Esophagus mucosa (tissue), 1 donor: ENCODE measurements at places on chromosomes 13 and 19. TPM values are rescaled to one million over a fixed set of nuclear protein-coding genes. Genes with fewer than 3 reads are reported as not detected.
A peak's percentile ranks its signal among the peaks of the same experiment; 100 is the strongest.

DNA sequence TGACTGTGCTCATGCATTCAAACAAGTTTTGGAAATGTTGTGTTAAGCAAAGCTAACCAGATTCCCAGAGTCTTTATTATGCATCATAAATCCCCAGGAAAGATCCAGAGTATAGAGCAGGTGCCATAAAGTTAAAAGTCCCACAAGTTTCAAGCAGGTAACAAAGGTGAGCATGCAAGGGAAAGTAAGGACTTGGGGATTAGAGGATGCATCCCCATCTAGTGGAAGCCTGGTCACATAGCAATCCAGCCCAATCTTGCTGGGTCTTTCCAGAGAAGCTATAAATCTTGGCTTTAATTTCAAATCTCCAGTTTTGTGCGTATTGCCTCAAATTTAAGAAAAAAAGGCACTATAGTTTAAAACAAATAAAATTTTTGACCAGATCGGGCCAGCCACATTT lies 72.7 kb downstream of the ZNF254 start:
- no peak for ATAC-seq

DNA sequence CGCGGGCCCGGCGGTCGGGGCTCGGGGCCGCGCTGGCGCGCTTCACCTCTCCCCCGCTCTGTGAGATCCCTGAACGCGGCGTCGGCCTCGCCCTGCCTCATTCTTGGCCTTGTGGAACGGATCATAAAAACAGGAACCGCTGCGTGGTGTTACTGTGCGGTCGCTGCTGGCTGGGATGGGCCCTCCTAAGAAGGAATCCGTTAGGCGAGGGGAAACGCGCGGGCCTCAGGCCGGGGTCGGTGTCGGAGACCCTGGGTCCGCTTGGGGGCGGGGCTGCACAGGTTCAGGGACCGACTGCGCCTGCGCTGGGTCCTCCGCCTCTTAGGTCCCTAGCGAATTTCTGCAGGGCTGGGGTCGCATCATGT lies 381 bp downstream of the CKAP2 start:
- ATAC-seq, result peak; percentile 52

DNA sequence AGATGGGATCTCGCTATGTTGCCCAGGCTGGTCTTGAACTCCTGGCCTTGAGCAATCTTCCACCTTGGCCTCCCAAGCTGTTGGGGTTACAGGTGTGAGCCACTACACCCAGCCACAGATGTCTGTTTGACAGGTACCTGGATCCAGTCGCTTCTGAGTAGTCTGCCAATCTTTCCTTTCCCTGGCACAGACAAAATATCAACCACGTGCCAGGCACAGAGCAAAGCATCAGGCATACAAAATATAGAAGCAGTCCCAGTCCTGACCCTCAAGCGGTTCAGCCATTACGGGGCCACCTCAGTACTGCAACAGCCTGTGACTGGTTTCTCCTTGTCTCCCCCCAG lies 3.8 kb downstream of the ELAVL1 start:
- no peak for ATAC-seq

The MED25 gene
- 25.6 TPM for total RNA-seq

- ATAC-seq, result no peak
Measured at GRCh38 chr19:52990759-52991418, 22.8 kb upstream of the ERVV-1 start.

DNA sequence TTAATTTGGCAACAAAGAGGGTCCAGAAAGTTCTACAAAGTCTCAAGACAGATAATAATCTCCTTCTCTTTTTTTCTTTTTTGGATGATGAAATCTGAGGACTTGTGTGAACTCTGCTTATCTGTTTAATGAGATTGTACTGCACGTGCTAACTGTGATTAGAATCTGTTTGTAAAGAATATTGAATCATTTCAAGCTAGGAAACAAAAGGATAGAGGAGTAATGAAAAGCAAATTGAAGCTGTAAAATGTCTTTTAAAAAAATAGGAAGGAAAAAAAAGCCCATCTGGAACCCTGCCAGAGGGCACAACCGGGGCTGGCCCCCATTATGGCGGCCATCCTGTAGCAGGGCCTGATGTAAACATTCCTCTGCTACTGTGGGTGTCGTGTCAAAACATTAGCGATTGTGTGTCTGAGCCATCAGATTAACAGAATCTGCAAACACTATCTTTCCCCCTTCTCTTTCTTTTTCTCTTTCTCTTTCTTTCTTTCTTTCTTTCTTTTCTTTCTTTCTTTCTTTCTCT lies 83.0 kb downstream of the FLT1 start:
- no peak for ATAC-seq

DNA sequence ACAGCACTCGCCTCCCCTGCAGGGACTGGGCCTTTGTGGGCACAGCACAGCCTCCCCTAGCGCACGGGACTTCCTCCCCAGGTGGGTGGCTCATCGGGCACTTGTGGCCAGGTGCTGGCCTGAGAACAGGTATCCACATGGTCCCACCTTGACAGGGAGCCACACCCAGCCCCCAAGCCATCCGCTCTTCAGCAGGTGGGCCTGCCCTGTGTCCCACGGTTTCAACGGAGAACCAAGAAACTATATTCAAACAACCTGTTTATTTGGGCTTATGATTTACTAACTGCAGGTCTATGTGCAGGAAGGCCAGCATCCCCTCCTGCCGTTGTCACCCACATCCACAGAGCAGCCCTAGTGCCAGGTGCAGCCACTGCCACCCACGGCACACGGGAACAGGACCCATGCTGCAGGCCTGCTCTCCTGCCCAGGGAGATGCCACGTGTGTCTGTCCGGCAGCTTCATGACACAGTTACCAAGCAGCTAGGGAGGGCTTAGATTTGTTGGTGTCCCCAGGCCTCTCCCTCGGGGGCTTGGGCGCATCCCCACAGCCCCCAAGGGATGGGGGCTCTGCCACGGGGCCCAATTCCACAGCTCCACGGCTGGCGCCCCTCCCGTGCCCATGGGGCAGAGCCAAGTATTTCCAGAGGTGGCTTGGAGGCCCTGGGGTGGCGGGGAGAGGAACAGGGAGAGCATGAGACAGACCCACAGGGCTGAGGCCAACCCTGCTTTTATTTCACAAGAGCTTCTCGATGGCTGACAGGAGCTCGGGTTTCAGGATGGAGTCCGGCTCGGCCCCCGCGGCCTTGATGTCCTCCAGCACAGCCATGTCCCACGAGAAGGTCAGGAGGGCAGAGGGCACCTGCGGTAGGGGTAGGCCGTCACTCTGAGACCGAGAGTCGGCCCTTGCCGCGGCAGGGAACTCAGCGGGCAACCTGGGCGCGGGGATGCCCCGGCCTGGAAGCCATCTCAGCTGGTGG lies 12.5 kb downstream of the UBXN6 start:
- ATAC-seq, result no peak

DNA sequence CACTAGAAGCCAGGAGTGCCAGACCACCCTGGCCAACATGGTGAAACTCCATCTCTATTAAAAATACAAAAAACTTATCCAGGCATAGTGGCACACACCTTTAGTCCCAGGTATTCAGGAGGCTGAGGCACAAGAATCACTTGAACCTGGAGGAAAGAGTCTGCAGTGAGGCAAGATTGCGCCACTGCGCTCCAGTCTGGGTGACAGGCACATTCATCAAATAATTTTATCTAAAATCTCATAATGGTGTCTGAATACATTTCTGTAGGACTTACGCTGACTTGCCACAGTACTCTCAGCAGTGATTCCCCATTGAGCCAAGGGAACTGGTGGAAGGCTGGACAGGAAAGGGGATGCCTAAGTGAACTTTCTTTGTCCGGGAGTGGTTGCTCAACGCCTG lies 4.3 kb upstream of the ZNF28 start:
- no peak for ATAC-seq

- ATAC-seq, result no peak
Measured at GRCh38 chr19:34503531-34504272, 22.1 kb downstream of the WTIP start.

GRCh38 chr13:76222511-76222910 lies 586.4 kb downstream of the LMO7 start:
- ATAC-seq, result no peak

- ATAC-seq, result no peak
Measured at GRCh38 chr19:34154401-34154800, 17.9 kb upstream of the LSM14A start.

DNA sequence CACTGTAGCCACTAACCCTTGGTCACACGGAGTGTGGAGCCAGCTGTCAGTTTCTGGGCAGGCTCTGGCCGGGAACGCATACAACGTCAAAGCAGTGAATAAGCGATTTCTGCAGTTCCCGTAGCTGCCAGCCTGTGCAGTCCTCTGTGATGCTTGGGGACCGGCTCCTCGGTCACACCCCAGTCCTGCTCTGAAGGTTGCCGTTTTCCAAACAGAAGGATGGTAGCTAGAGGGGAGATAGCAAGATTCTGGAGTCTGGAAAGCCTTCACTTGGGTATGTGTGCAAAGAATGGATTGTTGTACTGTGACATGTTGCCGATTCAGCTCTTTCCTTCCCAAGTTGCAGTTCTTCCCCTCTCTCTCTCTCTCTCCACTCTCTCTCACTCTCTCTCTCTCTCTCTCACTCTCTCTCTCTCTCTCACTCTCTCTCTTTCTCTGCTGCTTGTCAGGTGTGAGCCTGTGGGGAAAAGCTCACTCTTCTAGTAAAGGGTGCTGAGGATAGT lies 38.7 kb upstream of the C1QTNF9 start:
- peak; percentile 37 for ATAC-seq

DNA sequence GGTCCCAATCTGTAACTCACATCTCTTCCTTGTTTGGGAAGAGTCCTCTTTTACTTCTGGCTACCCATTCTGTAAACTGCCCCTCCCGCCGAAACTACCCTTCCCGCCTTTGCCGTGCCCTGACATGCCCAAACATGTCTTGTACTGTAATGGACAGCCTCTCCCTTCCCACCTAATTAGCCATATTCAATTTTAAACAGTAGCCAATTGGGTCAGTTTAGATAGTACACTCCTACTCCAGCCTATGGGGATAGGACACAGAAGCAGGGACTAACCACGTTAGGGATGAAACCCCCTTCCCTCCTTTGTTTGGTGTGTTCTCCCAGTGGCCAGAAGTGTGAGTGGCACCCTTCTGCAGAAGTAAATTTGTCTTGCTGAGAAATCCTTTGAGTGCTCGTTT lies 34.2 kb downstream of the SACS start:
- ATAC-seq, result peak; percentile 60

GRCh38 chr19:310141-310651 lies 19.0 kb upstream of the PLPP2 start:
- no peak for ATAC-seq

- no peak for ATAC-seq
Measured at GRCh38 chr13:111284565-111284964, 35.9 kb upstream of the TEX29 start.

DNA sequence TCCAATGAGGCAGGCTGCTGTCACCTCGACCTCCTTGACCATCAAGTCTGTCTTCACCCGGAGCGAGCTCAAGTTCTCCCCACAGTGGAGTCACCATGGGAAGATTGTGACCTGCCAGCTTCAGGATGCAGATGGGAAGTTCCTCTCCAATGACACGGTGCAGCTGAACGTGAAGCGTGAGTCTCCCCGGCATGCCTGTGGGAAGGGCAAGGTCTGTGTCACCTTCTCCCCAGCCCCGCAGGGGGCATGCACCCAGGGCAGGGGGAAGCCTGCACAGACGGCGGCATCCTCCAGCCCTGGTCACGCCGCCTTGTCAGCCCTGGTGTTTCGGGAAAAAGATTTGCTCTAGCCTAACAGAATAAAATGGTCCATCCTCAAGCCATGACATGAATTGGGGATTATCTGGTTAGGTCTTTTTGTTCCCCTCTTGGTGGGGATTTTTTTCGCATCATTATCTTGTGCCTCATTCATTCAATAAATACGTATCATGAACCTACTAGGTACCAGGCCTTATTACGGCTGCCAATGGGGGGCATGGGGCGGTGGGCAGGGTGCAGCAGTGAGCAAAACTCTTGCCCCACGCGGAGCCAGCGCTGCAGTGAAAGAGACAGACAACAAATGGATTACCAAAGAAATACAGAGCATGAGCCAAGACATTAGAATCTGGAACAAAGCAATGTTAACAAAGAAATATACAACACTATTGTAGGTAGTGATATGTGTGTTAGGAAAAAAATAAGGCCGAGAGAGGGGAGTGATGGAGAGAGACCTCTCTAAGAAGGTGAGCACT lies 7.4 kb downstream of the CD22 start:
- no peak for ATAC-seq

GRCh38 chr13:24178847-24179485 lies 18.4 kb downstream of the SPATA13 start:
- peak; percentile 22 for ATAC-seq

- ATAC-seq, result no peak
Measured at GRCh38 chr19:56966225-56966696, 125.7 kb upstream of the PEG3 start.

The ZNF208 gene
- 0.60 TPM for total RNA-seq

DNA sequence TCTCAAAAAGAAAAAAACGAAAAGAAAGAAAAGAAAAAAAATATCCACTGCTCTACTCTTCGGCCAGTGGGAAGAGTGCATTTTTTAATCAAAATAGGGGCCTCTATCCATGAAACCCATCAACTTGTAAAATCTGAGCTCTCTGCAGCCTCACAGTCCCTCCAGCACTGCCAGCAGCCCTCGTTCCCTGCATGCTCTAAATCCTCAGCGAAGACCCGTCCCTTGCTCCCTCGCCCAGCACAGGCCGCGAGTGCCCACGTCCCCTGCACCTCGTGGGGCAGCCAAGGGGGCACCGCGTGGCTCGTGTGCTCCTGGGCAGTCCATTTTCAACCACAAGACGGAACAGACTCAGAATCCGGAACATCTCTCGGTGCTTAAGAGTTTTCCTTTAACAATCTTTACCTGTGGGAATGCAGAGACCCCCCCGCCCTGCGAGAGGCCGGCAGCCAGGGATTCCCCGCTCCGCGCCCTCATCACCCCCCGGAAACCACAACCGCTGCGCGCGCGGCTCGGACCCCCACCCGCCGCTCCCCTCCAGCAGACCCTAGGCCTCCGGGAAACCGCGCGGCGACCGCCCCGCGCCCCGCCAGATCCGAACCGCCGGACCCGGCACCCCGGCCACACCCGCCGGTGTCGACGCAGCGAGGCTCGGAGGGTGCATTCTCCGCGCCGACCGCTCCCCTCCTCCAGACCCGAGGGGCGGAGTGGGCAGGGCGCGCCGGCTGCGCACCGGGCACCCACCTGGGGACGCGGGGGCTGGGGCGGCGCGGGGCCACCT lies 638 bp downstream of the ANKRD27 start:
- ATAC-seq, result peak; percentile 5

DNA sequence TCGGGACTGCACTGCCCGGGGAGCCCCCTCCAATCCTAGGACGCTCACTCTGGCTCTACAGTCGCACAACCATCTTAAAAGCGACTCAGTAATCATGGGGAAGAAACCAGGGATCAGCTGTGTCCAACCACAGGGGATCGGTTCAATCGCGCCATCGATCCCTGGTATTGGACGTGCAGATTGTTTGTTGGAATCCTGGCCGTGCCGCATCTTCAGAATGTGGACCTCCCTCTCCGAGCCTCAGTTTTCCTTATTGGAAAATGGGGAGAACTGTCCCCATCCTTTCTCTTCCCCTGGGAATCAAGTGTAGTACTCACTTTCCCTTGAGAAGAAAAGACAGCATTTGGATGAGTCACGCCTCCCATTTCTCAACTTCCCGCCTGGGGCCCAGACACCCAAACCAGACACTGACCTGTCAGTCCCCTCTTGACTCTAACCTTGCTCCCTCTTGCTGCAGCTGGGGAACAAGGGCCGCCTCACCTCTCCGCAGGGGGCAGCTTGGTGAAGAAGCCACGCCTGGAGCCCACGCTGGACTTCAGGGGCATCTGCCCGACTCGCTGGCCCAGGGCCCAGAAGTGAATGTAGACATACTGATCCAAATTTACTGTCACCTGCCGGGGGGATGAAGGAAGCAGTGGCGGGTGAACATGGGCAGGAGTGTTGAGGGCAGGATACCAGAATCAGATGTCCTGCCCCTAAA lies 17.6 kb downstream of the EMP3 start:
- no peak for ATAC-seq

- no peak for ATAC-seq
Measured at GRCh38 chr13:40145139-40145538, 489.7 kb downstream of the COG6 start.
